ENCODE measurements at places on chromosomes 5 and 9.

DNA sequence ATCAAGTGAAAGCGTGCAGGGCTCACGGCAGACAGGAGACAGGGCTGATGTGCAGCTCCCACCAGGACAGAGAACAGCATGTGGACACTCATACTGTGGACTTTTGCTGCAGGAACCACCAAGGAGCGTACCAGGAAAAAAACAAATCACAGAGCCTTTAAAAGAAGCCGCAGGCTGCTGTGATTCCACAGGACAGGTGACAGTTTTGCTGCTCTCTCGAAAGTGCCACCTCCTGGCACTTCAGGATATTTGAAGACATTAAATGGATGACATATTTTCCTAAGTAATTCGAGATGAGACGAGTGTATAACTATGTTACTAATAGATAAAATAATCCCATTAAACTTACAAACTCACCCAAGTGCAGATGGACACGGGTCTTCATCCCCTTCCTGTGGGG is 29.3 kb downstream of the ZDHHC11 start:
- no peak for DNase-seq

- DNase-seq, result peak; percentile 49
Measured at GRCh38 chr5:142109331-142110045, 909 bp downstream of the NDFIP1 start.

DNA sequence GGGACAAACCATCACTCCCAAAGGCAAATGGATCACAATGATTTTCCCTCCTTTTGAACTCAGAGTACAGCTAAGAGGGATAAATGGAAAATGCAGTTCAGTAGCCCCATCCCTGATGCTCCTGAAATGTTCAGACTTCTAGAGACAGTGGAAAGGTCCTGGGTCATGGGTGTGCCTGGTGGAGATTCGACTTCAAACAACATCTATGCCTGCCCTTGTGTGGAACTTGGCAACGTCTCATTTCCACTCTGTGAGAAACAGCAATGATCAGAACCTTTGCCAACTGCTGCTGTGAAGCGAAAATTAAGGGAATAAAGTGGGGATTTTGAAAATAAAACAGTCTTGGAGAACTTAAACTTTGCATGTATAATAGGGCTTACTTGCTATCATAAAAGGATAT is 778.1 kb downstream of the SEMA5A start:
- no peak for DNase-seq

DNA sequence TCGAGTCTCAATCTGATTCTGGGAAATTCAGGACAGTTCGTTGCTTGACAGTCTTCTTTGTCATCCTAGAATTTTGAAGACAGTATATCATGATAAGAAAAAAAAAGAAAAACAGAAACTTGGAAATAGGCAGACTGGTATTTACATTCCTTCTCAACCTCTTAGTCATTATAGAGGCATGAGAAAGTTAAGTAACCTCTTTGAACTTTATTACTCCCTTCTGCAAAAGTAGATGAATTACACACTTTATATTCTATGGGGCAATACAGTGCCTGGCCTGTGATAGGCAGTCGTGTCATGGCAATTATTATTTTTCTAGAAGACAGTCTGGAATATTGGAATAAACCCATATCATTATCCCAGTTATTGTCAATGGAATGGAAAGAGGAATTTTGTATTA is 828.9 kb downstream of the TLR4 start:
- no peak for DNase-seq

DNA sequence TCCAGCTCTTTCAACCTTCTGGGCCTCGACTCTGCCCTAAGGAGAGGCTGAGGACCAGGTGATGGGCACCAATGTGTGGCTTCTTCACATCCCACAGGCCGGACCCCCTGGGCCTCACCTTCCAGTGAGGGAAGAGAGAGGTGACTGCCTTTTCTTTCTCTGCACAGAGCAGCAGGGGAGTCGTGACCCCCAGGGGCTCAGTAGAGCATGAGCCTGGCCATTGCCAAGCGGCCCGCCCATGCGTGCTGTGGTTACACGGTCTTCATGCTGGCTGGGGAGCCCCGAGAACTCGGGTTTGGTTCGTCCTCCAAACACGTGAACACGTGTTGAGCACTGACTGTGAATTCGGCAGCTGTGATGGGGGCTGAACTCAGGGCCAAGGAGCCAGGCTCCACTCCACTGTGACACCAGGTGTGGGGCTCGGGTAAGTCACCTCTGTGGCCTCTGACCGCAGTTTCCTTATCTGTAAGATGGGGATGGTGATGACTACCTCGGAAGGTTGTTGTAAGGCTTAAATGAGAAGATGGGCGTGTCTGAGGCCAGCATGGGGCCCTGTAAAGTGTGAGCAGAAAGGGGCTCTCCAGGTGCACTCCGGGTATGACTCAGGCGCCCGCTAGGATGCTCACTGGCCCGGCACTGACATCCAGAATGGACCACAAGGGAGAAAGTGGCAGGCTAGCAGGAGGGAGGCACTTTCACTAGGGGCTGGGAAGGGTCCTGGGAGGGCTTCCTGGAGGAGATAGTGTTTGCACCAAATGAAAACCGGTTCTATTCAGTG is 13.4 kb upstream of the GRHPR start:
- no peak for DNase-seq

DNA sequence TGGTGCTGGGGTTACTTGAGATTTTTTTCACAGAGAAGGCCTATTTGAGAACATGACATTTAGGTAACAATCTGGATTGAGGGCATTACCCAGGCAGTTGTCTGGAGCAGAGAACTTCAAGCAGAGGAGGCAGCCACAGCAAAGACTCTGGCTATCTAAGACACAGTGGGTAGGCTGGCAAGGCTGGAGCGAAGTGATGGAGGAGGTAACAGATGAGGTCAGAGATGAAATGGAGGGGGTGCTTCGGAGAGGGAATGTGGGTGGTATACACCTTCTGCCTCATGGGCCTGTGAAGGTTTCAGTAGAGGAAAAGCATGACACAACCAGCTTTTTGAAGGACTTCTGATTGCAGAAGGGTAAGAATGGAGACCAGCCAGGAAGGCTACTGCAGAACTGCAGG is 65.9 kb downstream of the TMEM174 start:
- no peak for DNase-seq

DNA sequence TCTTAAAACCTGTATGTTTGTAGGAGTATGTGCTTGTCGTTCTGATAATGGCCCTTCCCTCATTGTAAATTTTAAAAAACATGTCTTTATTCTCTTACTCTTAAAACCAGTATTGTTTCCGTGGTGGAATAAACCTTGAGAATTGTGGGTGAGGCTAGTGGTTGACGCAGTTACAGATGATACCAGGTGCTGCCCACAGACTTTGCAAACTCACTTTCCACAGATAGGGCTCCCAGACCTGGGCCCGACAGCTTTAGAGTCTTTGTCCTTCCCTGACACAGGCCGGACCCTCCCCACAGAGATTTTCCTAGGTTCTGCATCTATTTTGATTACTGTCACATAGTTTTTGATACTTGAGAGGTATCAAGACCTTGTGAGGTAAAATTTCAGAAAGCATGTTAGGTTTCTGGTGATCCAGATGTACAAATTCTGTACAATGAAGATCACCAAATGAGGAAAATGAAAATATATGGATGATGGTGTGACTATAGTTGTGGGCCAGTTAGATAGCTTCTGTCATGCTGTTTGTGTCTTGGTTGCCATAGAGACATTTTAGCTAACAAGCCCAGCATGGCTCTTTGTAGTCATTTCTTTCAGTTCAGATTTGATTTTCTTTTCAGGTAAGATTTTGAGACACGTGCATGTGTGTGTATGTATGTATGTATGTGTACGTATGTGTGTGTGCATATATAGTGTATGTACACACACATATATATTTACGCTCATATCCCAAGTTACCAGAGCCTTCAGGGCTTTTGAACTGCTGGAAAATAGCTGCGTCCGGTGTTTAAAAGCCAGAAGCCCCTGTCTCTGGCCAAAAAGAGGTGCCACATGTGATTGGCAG is 33.8 kb downstream of the DMRT1 start:
- no peak for DNase-seq

GRCh38 chr5:149730620-149731331 is 666 bp downstream of the PPARGC1B start:
- no peak for DNase-seq

- peak; percentile 8 for DNase-seq
Measured at GRCh38 chr5:55600497-55601203, 65.9 kb upstream of the PLPP1 start.

DNA sequence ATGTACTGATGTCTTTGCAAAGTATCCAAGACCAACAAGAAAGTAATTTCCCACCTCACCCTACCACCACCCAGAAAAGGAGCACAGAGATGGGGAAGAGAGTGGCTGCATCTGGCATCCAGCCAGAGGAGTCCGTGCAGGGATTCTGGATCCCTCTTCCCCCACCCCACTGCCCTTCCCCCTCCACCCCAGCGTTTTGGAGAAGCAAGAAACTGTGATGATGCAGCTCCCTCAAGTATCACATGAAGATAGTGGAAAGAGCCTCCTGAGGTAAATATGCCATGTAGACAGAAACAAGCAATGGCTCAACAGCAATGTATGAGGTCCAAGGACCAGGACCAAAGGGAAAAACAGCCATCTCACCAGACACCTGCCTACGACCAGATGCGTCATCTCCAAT is 153.8 kb downstream of the DEPDC1B start:
- DNase-seq, result no peak

DNA sequence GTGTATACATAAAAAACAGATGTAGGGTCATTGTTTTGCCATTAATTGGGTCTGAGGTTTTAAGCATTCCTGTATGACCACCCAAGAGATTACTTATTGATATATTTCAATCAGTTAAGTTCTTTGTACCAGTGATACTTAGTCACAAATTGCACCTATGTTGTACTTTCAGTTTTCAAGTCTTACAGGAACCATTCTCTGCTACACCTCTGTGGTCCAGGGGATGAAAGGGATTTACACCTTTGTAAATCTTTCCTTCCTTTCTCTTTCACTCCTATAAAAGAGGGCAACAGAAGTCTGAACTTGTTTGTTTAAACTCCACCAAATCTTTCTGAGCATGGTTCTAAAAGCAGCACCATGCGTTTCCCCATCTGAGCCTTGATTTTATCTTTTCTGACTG is 86.1 kb downstream of the DEPDC1B start:
- no peak for DNase-seq

GRCh38 chr9:108562176-108562575 is 293.6 kb downstream of the ACTL7B start:
- DNase-seq, result no peak

DNA sequence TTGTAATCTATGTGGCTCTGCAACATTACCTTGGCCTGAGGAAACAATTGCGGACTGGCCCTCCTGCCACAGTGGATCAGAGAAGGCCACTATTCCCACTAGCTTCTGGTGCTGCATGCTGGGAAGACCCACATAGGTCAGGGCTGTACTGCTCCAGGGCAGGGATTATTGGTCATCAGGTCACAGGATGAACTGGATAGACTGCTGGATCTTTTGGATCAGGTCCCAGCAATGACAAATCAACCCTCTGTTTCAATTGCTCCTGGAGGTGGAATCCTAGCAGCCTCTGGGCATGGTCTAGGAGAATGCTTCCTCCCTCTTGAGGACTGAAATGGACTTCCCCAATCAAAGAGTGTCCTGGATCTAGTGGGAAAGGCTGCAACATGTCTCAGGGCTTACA is 66.7 kb upstream of the PHF24 start:
- no peak for DNase-seq

DNA sequence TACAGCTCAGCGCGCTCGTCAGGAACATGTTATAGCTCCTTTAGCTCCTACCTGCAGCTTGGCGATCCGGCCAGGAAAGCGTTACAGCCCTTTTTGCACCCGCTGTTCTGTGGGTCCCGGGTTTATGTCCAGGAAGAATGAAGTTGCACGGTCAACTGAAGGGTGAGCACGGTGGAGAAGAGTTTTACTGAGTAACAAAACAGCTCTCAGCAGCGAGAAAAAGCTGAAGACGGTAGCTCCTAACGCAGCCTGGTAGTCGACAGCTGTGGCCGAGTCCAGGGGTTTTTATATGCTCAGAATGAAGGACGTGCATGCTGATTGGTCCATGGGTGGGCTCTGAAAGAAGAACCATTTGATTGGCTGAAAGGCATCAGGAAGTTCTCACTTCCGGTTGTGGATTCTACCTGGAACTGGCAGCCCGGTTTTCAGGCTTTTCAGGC is 1830.1 kb upstream of the NUDT12 start:
- DNase-seq, result no peak

GRCh38 chr5:154002511-154003020 is 36.1 kb downstream of the FAM114A2 start:
- no peak for DNase-seq

DNA sequence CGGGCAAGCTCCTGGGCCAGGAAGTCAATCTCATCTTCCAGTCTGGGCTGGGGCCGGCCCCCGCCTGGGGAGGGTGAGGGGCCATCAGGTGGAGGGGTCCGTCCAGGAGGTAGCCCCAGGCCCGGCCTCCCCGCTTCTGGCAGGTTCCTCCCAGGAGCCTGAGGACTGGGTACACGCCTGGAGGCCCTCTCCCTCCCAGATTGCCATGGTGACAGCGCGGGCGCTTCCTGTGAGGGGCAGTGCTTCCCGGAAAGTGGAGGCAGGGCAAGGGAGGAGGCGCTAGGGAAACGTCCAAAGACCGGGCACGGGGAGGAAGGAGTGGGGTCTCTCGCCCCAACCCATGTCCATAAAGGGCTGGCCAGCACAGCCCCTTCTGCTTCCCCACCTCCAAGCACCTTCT is 4.9 kb downstream of the NPDC1 start:
- no peak for DNase-seq

DNA sequence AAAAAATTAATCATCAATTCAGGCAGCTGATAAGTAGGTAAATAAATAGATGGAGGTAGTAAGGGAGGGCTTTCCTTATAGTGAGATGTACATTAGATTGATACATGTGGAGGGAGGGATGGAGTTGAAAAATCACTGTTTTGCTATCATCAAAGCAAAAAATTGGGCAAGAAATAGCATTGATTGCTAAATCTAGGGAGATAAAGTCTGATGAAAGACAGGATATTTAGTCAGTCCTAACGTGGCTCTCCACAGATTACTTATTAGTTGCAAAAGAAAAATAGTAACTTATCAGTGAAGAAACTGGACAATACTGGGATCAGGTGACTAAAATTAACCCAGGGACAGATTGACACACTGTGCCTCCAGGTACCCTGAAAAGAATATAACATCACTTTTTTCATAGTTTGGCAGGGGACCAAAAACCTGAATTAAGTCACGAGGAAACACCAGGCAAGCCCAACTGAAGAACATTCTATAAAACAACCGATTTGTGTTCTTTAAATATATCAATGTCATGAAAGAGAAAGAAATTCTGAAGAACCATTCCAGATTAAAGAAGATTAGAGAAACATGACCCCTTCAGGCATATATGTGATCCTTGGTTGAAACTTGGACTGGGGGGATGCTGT is 27.1 kb upstream of the GOLPH3 start:
- DNase-seq, result no peak

DNA sequence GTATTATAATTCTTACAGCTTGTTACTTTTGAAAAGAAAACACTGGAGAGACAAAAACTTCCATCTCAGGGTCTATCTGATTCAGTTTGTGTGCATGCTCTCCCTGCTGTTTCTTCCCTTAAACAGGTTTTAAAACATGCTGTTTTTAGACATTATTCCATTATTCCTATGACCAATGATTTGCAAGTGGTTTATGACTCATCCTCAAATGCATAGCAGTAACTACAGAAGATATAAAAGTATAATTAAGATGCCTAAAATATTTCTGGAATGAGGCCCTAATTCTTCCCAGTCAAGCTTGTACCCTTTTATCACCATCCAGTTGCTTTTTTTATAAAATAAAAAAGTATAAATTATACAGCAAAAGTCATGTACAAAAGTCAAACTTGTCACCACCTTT is 3.7 kb downstream of the DTWD2 start:
- no peak for DNase-seq

- DNase-seq, result no peak
Measured at GRCh38 chr5:102764381-102765004, 9.4 kb downstream of the PAM start.

- DNase-seq, result no peak
Measured at GRCh38 chr5:59182760-59183159, 599.9 kb downstream of the RAB3C start.

Measured in NCI-H526 treated with DMSO at 0.1 percent for 48 hours (cell line).